ENCODE measurements at places on chromosomes 6 and 20. TPM values are rescaled to one million over a fixed set of nuclear protein-coding genes. Genes with fewer than 3 reads are reported as not detected.

The MARCKS gene
- total RNA-seq: 0.68 TPM

The TMEM242 gene
- 12.4 TPM for total RNA-seq

The OLIG3 gene
- 0.12 TPM for total RNA-seq

The TRAPPC3L gene
- total RNA-seq: 3.5 TPM

The TNFRSF6B gene
- not detected for total RNA-seq

Data from T-helper 17 cell (primary cell).